ENCODE measurements at places on chromosomes 5 and 9. TPM values are rescaled to one million over a fixed set of nuclear protein-coding genes. Genes with fewer than 3 reads are reported as not detected.

- no peak for DNase-seq
Observed at GRCh38 chr5:143360755-143361154, 42.7 kb downstream of the NR3C1 start.

DNA sequence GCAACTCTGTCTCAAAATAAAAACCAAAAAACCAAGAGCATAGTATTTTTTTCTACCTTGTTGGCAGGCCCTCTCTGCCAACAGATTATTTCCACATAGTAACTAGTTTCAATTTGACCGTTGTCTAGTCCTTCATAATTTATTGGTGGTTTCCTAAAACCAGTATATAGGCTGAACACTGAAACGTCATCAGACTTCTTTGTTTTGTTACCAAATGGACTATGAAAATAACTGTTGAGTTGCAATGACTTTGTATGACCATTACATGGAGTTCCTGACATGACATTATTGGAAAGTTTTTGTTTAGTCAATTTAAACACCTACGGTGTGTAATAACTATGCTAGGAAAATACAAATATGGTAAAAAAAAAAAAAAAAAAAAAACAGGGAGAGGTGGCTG, 1.7 kb downstream of the AGGF1 start:
- no peak for DNase-seq

Gene CCL27
- not detected for total RNA-seq

DNA sequence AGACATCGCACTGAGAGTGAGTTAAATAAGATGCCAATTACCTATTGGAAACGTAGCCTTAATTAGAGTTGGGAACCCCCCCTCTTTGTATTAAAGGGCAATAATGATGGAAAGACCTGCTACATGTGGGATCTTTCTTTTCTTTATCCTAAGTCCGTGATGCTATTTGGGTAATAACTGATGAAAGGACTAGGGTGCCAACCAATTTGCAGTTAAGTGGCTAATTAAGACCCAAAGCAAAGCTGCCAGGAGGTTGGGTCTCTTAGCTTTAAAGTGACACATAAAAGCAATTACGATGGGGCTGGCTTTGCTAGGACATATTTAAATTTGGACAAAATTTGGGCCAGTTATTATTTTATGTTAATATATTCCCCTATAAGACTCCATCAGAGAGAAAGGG, 728.8 kb downstream of the NR2F1-AS1 start:
- no peak for DNase-seq

DNA sequence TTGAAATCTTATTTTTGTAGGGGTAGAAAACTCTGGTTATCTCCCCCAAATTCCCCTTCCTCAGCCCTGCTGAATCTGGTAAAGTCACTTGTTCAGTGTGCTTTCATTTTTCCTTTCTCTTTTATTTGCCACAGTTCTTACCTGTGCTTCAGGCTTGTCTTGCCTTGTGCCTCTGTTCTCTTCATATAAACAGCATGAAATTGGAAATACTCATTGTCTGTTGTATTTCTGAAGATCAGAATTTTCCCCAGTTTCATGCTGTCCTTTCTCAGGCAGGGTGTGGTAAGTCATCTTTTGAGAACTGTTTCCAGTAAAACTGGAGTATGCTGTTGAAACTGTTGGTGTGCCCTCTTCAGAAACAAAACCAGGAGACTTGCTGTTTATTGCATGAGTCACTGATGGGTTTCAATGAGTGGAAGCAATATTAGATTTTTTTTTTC, 7.0 kb downstream of the PAM start:
- DNase-seq = no peak

Gene CTNNA1
- 13.2 TPM for total RNA-seq

All from Karpas-422 (cell line).